ENCODE measurements at places on chromosomes 1 and 21. TPM values are rescaled to one million over a fixed set of nuclear protein-coding genes. Genes with fewer than 3 reads are reported as not detected.

The HAPLN2 gene
- not detected for total RNA-seq

The CRB1 gene
- not detected for total RNA-seq

The LENEP gene
- not detected for total RNA-seq

The TRIM67 gene
- total RNA-seq = not detected

The GNG4 gene
- 9.0 TPM for total RNA-seq

The MFAP2 gene
- total RNA-seq = 15.8 TPM

The C1orf167 gene
- total RNA-seq = not detected

The ETV3L gene
- not detected for total RNA-seq

The SAMD11 gene
- 39.7 TPM for total RNA-seq

The CDC14A gene
- 8.3 TPM for total RNA-seq

The LCE2A gene
- not detected for total RNA-seq

The CAMK1G gene
- not detected for total RNA-seq

The PADI2 gene
- 0.12 TPM for total RNA-seq

The HLX gene
- total RNA-seq = 2.6 TPM

The RFX5 gene
- total RNA-seq = 49.6 TPM

The OR2G6 gene
- total RNA-seq = not detected

The GJC2 gene
- 0.06 TPM for total RNA-seq

The SUSD4 gene
- total RNA-seq = 0.14 TPM

The PALMD gene
- 0.21 TPM for total RNA-seq

The MX2 gene
- 38.6 TPM for total RNA-seq

The KLHDC8A gene
- not detected for total RNA-seq

The KCNA2 gene
- 0.52 TPM for total RNA-seq

The SELP gene
- total RNA-seq = 0.37 TPM

The OLIG2 gene
- total RNA-seq = 1.7 TPM

The GJA9 gene
- not detected for total RNA-seq

The NPL gene
- 2.5 TPM for total RNA-seq

The OR6N2 gene
- not detected for total RNA-seq

The CROCC gene
- 2.8 TPM for total RNA-seq

The PRR9 gene
- not detected for total RNA-seq

The GUCA2B gene
- not detected for total RNA-seq

The DFFB gene
- 5.8 TPM for total RNA-seq

The BCL2L15 gene
- total RNA-seq = not detected

The MSH4 gene
- total RNA-seq = not detected

The PYHIN1 gene
- 0.33 TPM for total RNA-seq

The SLC41A1 gene
- total RNA-seq = 8.2 TPM

The GCSAML gene
- total RNA-seq = 0.29 TPM

The C1orf226 gene
- 0.23 TPM for total RNA-seq

The PGLYRP4 gene
- not detected for total RNA-seq

The TCEA3 gene
- 0.72 TPM for total RNA-seq

The PLA2G4A gene
- 24.2 TPM for total RNA-seq

The MATN1 gene
- 0.06 TPM for total RNA-seq

The KRTAP7-1 gene
- not detected for total RNA-seq

The GDAP2 gene
- 19.5 TPM for total RNA-seq

Data from H4 (cell line).